Thoracic aorta (tissue), 2 donors: ENCODE measurements at places on chromosomes 7 and 10.

- DNase-seq = no peak
Measured at GRCh38 chr10:116771101-116771958, 29.0 kb upstream of the HSPA12A start.

GRCh38 chr10:12073526-12073925 lies 4.8 kb downstream of the DHTKD1 start:
- DNase-seq = no peak

- DNase-seq = no peak
Measured at GRCh38 chr7:22397981-22398380, 41.0 kb upstream of the RAPGEF5 start.

GRCh38 chr10:6719561-6719960 lies 139.5 kb upstream of the PRKCQ start:
- DNase-seq = no peak

DNA sequence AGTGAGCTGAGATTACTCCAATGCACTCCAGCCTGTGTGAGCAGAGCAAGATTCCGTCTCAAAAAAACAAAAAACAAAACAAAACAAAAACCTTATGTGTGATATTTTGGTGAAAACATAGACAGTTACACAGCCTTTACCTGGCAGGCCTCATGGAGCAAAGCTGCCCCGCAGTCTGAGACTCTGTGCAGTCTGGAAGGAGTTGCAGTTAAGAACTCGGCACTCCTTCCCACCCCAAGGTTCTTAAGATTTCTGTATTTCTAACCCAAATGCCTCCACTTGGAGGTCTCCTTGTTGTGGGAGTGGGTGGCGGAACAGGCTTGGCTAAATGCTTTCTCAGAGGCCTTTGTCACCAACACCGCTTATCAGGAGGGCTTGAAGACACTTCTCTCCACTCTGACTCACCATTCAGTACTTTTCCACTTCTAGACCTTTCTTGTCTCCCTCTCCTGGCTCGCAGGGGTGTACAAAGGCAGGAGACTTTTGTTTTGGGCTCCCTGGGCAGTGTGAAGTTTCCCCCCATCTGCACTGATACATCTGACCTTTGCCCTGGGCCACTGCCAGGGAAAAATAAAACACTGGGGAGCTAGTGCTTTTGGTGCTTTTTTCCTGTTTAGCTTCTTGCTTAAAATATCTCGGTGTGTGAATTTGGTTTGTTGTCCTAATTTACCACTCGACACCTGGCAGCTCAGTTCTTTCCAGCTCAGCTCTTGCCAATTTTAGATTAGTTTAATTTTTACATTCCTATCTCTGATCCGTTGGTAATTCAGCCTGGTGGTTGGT lies 51.3 kb upstream of the MAGI2 start:
- DNase-seq = no peak

GRCh38 chr7:5064391-5065106 lies 18.9 kb downstream of the RBAK start:
- no peak for DNase-seq

DNA sequence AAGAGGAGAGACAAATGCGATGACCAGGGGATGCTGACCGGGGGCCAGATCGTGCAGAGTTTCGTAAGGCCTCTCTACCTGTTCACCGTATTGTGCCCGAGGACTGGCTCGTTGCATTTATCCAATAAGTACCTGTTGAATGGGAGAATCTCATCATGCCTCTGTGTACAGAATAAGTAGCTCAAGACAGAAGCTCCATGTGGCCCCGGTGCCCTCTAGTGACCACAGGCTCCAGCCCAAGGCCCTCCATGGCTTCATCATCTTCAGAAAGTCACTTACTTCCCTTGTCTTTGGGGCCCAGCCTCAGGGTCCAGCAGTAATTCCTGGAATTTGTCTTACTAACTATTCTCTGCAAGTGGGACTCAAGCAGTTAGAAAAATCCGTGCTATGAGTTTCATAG lies 151.0 kb downstream of the CHN2 start:
- no peak for DNase-seq
